OCI-M1 (cell line): ENCODE measurements at places on chromosomes 12 and 14.
A peak's percentile ranks its signal among the peaks of the same experiment; 100 is the strongest.

DNA sequence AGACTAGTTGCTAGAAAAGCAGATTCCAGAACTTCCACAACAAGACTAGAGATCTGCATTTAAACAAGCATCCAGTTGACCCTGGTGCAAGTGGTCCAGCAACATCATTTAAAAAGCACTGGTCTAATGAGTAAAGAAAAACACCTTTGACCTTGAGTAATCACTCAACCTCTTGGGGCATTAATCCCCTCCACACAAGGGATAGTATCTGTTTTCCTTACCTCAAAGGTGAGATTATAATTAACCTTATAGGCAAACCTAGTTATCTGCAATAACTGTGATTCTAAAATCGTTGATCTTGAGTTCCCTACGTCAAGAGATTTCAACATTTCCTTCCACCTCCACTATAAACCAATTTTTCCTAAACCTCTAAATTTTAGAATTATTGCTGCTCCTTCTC lies 1.1 kb downstream of the KDM5A start:
- no peak for DNase-seq

DNA sequence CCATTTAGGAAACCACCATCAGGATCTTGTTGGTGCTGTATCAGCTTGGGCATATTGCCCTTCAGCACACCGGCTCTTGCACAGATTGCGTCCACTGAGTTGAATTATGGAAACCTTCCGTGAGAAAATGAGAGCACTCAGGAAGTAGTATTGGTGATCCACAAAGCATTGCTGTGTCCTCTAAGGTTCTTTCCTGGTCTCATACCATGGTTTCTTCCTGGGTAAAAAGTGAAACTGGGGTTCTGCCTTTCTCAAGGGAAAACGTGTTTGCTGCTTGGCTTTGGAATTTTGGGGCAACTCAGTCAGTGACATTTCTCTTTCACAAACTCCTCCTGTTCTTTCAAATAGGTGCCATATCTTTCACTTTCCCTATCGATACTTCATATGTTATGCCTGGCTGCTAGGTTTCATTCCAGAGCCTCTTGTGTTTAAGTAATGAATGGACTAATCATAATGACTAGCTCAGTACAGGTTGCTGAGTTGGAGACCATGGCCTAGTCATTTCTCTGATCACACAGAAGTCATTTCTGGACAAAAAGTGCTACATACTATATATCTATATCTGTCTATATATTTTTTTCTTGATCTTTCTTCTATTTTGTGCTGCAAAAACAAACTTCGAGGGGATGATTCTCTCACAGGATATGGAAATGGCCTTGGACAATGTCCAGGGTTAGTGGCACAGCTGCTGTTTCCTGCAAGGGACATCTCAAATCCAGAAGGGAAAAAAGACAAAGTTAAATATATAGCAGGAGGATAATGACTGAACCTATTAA lies 423.4 kb downstream of the ZFP36L1 start:
- DNase-seq = no peak

- no peak for DNase-seq
Measured at GRCh38 chr14:68796418-68797101, 3.7 kb upstream of the ZFP36L1 start.

GRCh38 chr14:31716208-31716607 lies 155.0 kb downstream of the NUBPL start:
- DNase-seq = no peak

- DNase-seq = no peak
Measured at GRCh38 chr14:20522332-20522731, 17.0 kb downstream of the RNASE10 start.

DNA sequence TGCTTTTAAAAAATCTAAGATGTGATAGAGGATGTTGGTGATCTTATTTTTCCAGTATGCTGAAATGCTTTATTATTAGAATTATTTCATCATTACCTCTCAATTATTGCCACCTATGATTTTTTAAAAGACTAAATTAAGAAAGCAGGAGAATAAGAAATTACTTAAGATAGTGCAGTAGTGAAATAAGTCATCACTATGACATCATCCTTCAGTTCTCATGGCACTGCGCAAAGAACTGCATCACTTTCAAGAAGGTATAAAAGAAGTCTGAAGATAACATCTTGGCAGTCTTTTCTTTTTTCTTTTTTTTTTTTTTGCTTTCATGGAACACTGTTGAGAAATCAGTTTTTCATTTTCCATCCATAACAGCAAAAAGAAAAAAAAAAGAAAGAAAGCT lies 24.4 kb downstream of the NT5DC3 start:
- no peak for DNase-seq

- no peak for DNase-seq
Measured at GRCh38 chr12:24600996-24601395, 347.9 kb downstream of the BCAT1 start.

GRCh38 chr12:84912198-84913128 lies at the start of gene SLC6A15:
Gene SLC6A15, minus strand, starts transcription at chr12:84912799. Its CDS starts 20,679 bp downstream, at chr12:84892120.
- DNase-seq = no peak

- peak; percentile 23 for DNase-seq
Measured at GRCh38 chr12:46388427-46389021, 16.0 kb upstream of the SLC38A2 start.

GRCh38 chr12:54558759-54559158 lies 9.4 kb downstream of the PDE1B start:
- no peak for DNase-seq

- no peak for DNase-seq
Measured at GRCh38 chr12:664075-664778, 982 bp upstream of the NINJ2 start.

- no peak for DNase-seq
Measured at GRCh38 chr12:82474798-82475184, 116.5 kb downstream of the METTL25 start.

DNA sequence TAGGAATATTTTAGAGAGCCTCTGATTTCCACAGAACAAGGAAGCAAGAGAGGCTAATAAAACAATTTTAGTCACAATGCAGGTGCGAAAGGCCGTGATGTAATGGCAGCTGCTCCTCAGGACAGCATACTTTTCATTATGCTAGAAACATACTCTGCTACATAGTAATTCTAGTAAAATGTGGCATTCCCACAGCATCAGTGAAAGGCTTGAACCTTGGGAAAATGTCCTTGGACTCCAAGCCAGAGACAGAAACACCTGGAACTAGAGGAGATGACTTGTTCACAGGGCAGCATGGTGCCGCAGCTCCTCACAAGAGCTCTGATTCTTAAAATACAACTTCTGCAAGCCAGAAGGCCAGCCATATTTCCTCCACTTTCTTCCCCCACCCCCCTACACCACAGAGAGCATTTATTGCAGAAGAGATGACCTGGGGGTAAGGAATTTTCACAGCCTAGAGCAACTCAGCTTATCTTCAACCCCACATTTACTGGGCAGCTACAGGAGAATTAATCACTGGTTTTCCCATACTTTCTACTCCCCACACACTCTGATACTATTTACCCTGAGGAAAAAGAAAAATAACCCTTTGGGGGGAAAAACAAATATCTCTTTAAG lies 15.8 kb downstream of the ABCC9 start:
- no peak for DNase-seq

GRCh38 chr14:31118892-31119291 lies 88.7 kb downstream of the HECTD1 start:
- no peak for DNase-seq

DNA sequence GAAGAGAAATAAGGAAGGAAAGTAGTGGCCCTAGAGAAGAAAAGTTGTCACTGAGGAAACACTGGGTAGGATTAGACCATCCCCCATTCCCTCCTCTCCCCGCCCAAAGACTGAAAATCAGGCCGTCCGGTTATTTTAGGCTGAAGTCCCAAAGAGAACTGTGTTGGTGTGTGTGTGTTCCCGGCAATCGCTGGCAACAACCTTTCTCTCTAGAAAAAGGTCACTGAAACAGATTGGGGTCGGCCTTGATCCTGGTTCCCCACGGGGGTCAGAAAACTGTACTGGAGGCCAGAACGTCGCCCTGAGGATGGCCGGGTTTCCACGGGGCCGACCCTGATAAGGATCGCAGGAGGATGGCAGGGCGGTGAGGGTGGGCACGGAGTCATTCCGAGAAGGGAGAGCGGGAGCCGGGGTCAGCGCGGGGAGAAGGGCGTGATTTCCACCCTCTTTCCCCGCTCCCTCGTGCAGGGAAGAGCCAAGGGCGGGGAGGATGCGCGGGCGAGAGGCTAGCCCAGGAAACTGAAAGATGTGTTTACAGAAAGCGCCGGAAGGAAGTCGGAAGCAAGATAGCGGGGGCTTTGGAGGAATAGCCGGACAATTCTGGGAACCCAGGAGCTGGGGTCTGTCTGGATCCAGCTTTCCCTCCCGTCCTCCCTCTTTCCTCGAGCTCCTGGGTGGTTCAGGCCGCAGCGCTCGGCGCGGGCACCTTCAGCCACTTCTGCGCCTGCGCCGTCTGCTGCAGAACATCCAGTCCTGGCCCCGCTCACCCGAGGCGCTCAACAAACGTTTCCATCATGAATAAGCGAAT lies 25.3 kb upstream of the SPTLC2 start:
- DNase-seq = peak; percentile 78

GRCh38 chr12:17588968-17589367 lies 501.0 kb downstream of the RERGL start:
- DNase-seq = peak; percentile 83

- no peak for DNase-seq
Measured at GRCh38 chr12:132284827-132285741, 44.3 kb downstream of the GALNT9 start.

GRCh38 chr12:120874547-120875245 lies 29.5 kb downstream of the SPPL3 start:
- DNase-seq = no peak

GRCh38 chr12:67698672-67699581 lies 50.4 kb downstream of the DYRK2 start:
- DNase-seq = peak; percentile 78

- peak; percentile 65 for DNase-seq
Measured at GRCh38 chr12:79227091-79227490, 362.5 kb downstream of the SYT1 start.

DNA sequence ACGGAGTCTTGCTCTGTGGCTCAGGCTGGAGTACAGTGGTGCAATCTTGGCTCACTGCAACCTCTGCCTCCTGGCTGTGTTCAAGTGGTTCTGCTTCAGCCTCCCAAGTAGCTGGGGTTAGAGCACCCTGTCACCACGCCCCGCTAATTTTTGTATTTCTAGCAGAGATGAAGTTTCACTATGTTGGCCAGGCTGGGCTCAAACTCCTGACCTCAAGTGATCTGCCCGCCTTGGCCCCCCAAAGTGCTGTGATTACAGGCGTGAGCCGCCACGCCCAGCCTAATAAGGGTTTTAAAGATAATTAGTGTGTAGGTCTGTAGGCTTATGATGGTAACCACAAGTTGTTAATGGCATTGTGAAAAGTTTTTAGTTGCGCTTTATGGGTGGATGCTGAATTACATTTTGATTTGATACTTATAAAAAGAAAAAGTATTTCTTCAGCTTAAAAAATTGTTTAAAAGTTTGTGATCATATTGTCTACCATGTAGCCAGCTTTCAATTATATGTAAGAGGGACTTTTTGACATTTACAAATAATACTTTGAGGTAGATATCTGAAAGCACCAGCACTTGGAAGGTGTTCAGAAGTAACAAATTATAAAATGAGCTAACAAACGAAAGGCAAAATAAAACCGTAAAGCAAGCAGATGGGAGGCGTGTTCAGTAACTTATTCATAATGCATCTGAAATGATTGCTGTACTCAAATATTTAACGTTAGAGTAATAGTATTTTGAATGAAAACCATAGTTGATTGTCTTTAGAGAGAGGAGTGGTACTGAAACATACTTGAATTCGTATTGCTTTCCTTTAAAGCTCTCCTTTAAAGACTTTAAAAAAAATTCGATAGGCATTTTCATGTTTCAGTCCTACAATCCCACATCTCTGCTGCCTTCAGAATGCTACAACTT lies 37.1 kb downstream of the MDM2 start:
- no peak for DNase-seq

- peak; percentile 3 for DNase-seq
Measured at GRCh38 chr14:86311151-86311550, 781.2 kb downstream of the FLRT2 start.

DNA sequence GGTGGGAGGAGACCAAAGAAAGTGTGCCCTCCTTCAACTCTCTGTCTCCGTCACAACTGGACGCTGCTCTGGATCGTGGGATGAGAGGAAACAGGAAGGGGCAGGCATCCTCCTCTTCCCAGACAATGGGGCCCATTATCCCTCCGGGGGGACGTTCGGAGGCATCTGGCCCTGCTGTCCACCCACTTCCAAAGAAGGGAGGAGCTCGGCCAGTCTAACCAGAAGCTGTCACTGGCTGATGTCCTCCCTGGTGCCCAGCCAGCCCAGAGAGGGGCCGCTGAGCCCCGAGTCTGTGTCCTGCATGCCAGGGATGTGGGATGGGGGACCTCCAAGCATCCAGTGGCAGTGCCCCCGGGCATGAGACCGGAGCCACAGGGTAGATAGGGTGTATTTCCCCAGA lies 39.8 kb upstream of the MEG3 start:
- DNase-seq = no peak

DNA sequence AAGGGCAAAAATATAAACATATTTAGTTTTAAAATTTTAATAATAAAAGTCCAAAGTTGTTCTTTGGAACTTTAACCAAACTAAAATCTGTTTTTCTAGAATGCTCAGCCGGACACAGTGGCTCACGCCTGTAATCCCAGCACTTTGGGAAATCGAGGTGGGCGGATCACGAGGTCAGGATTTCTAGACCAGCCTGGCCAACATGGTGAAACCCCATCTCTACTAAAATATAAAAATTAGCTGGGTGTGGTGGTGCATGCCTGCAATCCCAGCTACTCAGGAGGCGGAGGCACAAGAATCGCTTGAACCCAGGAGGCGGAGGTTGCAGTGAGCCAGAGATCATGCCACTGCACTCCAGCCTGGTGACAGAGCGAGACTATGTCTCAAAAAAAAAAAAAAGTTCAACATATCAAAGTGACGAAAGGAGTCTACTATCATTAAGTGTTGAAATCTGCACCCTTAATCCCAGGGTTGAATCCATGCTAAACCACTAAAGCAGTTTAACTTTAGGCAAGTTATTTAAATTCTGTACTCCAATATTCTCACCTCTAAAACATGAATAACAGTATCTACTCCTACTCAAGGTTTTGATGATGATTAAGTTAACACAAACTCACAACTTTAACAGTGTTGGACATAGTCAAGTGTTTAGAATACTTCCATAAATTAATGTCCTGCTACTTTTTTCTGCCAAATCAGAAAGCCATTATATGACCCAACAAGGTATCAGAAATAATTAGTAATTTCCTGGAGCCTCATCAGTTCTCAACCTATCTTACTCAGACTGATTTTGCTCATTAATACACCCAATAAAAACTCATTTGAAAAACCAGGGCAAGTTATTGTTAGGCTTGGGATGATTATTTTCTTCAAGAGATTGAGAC lies 11.0 kb downstream of the HNRNPC start:
- DNase-seq = no peak
